ENCODE measurements at places on chromosomes 16 and 17. TPM values are rescaled to one million over a fixed set of nuclear protein-coding genes. Genes with fewer than 3 reads are reported as not detected.

STH gene
- not detected for total RNA-seq

GRCh38 chr16:68786685-68787418, 49.8 kb downstream of the CDH1 start:
- DNase-seq = no peak

DNA sequence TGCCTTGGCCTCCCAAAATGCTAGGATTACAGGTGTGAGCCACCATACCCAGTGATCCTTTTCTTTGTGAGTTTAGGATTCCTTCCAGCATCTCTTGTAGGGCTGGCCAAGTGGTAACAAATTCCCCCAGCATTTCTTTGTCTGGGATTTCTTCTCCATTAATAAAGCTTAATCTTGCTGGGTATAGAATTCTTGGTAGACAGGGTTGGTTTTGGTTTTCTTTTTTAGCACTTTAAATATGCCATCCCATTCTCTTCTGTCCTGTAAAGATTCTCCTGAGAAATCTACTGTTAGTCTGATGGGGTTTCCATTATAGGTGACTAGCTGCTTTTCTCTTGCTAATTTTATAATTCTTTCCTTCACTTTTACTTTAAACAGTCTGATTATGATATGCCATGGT, 173.0 kb upstream of the TOM1L1 start:
- DNase-seq = no peak

- no peak for DNase-seq
These were observed 17.1 kb downstream of the JUP start for GRCh38 chr17:41769346-41769862.

DNA sequence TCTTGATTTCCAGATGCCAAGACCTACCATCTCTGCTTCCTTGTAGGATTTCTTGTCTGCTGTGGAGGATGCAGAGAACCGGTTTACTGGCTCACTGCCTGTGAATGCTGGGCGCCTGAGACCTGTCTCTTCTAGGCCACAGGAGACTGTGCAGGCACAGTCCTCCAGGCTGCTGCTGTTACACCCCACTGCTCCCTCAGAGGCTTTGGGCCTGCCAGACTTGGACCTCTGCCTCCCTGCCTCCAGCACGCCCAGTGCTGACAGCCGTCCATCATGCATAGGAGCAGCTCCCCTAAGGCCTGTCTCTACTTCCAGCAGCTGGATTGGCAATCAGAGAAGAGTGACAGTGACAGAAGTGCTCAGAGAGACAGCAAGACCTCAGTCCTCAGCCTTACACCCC, 6.1 kb downstream of the HROB start:
- no peak for DNase-seq
